ENCODE measurements at places on chromosomes 1 and 21.

- DNase-seq, result no peak
Measured at GRCh38 chr1:157035121-157035520, 10.4 kb downstream of the ARHGEF11 start.

GRCh38 chr1:166785987-166786386 lies 53.3 kb upstream of the POGK start:
- no peak for DNase-seq

DNA sequence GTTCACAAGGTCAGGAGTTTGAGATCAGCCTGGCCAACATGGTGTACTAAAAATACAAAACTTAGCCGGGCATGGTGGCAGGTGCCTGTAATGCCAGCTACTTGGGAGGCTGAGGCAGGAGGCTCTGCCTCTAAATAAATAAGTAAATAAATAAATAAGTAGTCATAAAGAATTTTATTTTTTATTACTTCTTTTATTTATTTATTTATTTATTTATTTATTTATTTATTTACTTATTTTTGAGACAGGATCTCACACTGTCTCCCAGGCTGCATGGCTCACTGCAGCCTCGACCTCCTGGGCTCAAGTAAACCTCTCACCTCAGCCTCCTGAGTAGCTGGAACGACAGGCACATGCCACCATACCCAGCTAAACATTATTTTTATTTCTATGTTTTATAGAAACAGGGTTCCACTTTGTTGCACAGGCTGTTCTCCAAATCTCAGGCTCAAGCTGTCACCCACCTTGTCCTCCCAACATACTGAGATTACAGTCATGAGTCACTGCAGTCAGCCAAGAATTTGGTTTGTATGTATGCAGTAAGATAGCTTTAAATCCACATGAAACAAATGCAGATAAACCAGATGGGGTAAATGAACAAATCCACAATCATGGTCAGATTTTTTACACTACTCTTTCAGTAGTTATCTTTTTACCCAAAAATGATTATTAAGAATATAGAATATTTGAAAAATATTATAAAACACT lies 523.3 kb upstream of the RGS18 start:
- DNase-seq, result no peak

DNA sequence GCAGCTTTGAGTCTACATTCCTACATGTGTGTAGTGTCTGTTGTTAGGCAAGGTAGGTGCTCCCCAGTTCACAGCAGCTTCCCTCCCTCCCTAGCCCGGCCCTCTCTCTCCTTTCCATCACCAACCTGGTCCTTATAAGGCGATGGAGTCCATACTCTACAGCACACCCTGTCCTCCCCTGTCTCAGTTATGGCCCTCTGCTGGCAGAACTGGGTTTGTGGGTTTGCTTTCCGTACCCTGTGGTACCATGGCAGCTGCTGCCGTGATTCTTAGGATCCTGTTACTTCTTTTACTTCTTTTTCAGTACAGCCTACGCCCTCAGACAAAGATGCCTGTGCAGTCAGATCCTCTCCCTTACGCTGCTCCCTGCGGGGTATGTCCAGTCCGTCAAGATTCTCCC lies 31.7 kb downstream of the AK5 start:
- no peak for DNase-seq

GRCh38 chr1:100834777-100835660 lies 59.6 kb downstream of the EXTL2 start:
- DNase-seq, result no peak
